ENCODE measurements at places on chromosomes 7 and 10.

- peak; percentile 66 for DNase-seq
Measured at GRCh38 chr10:101397140-101397539, 43.2 kb downstream of the BTRC start.

GRCh38 chr10:111015181-111015580 is 61.6 kb upstream of the ADRA2A start:
- no peak for DNase-seq

DNA sequence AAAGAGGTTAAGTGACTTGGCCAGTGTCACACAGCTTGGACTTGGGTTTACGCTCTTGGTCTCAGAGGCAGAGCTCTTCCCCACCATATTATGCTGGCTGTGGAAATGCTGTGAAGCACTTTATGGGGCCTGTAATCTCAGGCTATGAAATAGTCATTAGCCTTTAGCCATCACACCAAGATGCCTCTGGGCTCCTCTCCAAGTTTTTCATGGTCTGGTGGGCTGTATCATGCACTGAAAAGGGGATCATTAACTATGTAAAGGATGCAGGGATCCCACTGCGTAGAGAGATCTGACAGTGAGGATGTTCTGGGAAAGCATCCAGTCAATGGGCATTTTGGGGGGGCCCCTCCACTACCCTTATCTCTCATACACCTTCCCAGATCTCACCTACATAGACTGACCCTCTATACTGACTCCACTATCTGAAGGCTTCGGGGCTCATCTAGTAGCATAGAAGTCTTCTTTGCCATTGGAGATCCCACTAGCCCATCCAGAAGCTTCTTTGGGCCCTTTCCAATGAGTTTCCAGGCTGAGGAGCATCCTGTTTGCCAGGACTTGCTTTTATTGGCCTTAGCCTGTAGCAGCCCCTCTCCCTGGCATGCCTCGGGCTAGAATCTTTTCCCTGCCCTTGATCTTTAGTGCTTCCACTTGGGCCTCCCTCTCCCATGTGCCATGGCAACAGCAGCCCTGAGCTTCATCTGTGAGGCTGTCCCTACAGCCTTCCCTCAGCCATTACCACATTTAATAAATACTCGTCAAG is 19.6 kb downstream of the FRMPD2 start:
- DNase-seq: no peak

DNA sequence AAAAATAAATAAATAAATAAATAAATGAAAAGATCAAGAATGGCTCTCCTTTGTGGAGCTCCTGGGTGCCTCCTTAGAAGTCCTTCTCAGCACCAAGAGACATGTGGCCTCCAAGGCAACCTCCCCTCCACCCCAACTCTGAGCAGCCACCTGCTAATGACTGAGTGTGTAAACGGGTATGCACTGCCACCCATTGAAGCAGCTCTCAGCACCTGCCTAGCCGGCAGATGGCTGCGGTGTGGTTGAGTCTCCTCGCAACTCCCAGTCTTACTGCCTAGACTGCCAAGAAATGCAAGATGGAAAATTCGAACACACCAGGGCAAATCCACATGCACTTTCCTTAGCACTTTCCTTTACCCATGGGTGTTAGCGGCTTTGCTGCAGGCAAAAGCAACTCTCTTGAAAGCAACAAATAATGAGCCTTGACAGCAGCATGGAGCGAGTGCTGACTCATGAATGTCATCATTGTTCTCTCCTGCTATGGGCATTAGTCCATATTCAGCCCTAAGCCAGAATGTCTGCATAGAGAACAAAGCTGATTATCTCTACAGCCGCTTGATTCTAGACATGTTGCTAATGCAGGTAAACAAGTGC is 913.9 kb upstream of the AUTS2 start:
- DNase-seq: no peak

- DNase-seq: no peak
Measured at GRCh38 chr10:79336276-79336675, 11.0 kb upstream of the PPIF start.

DNA sequence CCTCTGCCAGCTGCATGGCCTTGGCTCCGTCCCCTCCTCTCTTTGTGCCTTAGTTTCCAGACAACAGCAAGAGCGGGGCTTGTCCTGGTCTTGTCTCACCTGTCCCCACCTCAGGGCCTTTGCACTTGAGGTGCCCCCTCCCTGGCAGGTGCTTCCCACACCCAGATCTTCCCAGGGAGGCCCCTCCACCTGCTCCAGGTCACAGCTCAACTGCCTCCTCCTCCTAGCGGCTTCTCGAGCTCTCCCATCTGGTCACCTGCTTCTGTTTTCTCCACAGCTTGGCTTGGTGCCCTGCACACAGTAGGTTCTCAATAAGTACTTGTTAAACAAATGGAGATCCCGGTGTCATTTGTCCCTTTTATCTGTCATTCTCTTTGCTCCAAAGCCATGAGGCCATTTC is 64.3 kb upstream of the ZNF716 start:
- DNase-seq: no peak

DNA sequence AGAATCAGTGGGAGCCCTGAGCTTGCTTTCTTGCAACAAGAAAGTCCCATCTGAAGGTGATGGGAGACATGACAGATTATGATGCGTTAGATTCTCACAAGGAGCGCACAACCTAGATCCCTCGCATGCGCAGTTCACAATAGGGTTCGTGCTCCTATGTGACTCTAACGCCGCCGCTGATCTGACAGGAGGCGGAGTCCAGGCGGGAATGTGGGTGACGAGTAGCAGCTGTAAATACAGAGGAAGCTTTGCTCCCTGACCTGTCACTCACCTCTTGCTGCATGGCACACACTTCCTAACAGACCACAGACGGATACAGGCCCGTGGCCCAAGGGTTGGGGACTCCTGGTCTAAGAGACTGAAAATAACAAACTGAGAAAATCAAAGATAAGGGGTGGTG is 1163.4 kb upstream of the AUTS2 start:
- no peak for DNase-seq

DNA sequence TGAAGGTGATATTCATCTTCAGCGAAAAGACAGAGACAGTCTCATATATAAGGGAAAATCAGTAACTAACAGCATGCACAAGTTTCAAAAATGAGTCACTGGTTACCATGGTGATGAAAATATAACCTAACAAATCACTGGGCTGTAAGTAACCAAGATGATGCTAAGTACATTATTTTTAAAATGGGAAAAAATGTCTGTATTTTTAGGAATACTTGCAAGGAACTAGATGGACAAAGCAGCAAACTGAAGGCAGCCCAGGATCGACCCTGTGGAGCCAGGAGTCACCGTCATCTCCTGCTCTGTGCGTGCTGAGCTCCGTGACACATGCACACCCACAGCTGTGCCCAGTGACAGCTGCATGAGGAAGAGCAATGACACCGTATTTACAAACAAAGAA is 137.3 kb downstream of the ELMO1 start:
- no peak for DNase-seq

GRCh38 chr7:1882451-1882850 is 212.4 kb downstream of the ELFN1 start:
- DNase-seq: no peak

DNA sequence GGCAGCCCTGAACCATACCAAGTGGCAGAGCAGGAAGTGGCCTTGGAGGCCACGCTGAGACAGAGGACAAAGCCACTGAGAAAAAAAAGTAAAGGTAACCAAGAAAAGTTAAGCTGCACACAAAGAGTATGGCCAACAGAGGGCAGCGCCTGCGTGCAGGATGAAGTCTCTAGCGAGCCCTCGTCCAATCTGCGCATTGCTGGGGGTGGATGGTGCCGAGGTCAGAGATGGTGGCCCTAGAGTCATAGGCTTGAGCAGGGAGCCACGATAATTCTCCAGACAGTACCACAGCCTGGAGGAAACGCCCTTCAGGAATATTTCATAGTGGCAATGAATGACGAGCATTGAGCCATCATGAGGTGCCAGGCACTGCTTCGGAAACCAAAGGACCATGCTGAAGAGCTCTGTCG is 9.7 kb downstream of the ATP6V0E2 start:
- no peak for DNase-seq

- DNase-seq: peak; percentile 94
Measured at GRCh38 chr10:98323221-98324164, 55.5 kb upstream of the LOXL4 start.

- DNase-seq: no peak
Measured at GRCh38 chr10:121608469-121609190, 10.4 kb upstream of the FGFR2 start.

- DNase-seq: no peak
Measured at GRCh38 chr7:129263168-129263567, 38.3 kb downstream of the AHCYL2 start.

GRCh38 chr7:95840953-95841950 is 68.9 kb downstream of the DYNC1I1 start:
- peak; percentile 1 for DNase-seq

- peak; percentile 38 for DNase-seq
Measured at GRCh38 chr7:18638594-18639452, 143.3 kb downstream of the HDAC9 start.

GRCh38 chr7:768881-769504 is 41.9 kb upstream of the PRKAR1B start:
- DNase-seq: no peak

GRCh38 chr7:46009211-46009610 is 88.1 kb upstream of the IGFBP3 start:
- DNase-seq: no peak

GRCh38 chr7:34675749-34676374 is 17.8 kb downstream of the NPSR1 start:
- DNase-seq: no peak

DNA sequence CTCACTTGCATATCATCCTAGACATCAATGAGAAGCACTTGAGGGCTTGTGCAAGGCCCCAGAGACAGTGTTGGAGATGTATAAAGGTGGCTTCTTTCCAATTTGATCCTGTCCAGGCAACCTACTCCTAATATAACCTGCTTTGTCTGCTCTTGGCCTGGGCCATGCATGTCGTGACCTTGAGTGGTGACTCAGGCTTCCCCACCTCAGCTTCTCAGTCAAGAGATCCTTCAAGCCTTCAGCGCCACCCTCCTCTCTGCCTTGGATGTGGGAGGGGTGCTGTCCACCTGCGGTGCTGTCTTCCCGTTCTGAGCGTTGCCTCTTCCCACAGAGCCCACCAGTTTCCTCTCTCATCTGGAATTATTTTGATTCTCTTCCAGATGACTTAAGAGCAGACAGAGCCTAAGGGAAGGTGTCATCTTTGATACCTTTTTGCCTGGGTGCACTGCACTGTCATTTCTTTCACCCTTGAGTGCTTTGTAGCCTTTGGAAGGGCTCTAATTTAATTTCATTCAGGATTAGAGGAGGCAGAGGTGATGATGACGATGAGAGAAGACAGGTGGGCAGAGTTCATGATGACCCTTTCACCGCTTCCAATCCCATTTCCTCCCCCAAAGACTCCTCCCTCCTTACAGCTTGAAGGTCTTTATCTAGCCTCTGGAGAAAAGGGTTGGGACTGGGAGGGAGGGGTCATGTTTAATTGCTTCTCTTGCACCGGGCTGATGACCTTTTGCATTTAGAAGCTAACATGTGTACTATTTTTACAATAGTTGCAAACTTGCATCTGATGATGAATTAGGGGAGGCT is 6.9 kb downstream of the LSMEM1 start:
- DNase-seq: no peak

GRCh38 chr10:3687510-3688081 is 97.4 kb downstream of the KLF6 start:
- no peak for DNase-seq

DNA sequence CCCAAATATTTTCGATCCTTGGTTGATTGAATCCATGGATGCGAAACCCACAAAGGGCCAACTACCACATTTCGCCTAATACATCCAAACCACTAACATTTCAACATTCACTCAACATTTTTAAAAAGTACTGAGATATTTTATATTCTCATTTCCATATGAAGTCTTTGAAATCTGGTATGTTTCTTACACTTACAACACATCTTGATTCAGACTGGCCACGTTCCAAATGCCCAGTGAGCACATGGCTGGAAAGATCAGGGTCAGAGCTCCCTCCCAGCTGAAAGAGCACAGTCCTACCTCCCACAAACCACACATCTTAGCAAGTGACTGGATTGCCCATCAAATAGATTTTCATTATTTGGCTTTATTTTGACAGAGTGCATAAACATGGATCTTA is 18.9 kb downstream of the NCAPG2 start:
- DNase-seq: peak; percentile 31

DNA sequence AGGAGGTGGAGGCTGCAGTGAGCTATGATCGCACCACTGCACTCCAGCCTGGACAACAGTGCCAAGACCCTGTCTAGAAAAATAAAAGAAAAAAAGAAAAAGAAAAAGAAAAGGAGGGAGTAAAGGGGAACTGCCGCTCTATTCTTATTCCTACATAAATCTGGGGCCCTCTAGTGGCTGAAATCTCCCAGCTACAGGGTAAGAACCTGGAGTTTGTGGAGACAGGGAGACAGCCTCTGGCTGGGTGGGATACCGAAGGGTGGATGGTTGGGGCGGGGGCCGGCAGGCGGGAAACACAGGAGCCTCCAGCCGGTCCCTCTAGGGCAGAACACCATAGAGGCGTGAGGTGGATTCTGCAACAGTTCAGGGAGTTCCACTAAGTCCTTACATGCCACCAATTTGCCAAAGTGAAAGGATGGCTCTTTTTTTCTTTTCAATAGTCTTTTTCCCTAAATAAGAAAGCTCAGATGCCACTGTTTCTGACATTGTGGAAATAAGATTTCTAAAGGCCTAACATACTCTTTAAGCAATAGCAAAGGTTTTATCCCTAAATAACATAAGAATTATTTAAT is 117.3 kb downstream of the SVIL start:
- DNase-seq: no peak

GRCh38 chr10:69538461-69538860 is 34.8 kb downstream of the NEUROG3 start:
- no peak for DNase-seq

DNA sequence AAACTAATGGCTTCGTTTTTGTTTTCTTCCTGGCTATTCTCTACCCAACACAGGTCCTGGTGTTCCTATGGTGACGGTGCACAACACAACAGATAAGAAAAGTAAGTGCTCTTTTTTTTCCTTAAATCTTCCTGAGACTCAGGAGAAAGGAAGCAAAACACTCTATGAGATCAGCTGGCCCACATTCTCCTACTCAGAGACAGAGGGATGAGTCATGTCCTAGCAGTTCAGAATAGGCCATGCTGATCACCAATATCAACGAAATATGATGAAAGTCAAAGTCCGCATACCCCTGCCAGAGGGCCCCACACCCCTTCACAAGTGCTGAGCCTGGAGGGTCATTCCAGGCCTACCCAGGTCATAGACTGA is 149.2 kb downstream of the PAXIP1 start:
- no peak for DNase-seq

GRCh38 chr10:123165445-123166072 is 11.4 kb downstream of the BUB3 start:
- DNase-seq: no peak

GRCh38 chr10:103926722-103927319 is 8.8 kb upstream of the STN1 start:
- no peak for DNase-seq

- DNase-seq: no peak
Measured at GRCh38 chr7:130931423-130931822, 197.4 kb upstream of the KLF14 start.

DNA sequence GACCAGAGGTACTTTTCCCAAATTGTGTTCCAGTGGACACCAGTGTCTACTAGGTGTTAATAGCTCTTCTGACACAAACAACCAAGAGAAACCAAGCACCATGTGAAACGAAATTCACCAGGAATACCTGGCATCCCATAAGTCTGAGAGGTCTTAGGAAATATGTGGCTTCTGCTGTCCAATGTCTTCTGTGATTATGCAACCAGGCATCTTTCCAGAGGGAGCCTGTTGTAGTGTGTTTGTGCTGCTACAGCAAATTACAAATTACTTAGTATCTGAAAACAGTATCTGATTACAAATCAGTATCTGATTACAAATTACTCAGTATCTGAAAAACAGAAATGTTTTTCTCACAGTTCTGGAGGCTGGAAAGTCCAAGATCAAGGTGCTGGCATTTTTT is 133.6 kb upstream of the NPVF start:
- DNase-seq: no peak
